ENCODE measurements at places on chromosomes 7 and 10.

- no peak for DNase-seq
Measured at GRCh38 chr10:103932971-103933370, 15.0 kb upstream of the STN1 start.

- no peak for DNase-seq
Measured at GRCh38 chr10:118107040-118107439, 60.3 kb upstream of the RAB11FIP2 start.

DNA sequence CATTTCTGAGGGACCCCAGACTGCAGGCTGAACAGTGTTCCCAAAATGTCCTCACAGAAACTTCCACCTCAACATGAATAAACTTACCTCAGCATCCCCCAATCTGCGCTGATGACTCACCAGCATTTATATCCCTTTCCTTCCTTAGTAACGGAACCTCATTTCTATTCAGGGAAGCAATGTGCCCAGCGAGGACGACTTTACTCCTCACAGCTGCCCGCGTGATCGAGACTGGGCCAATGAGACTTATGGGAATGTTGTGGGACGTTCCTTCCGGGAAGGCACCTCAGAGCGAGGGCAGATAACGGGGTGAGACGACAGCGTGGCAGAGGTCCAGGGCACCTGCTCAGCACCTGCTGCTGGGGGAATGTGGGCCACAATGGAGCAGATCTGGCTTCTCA, 73.1 kb upstream of the CAMK2B start:
- DNase-seq, result no peak

DNA sequence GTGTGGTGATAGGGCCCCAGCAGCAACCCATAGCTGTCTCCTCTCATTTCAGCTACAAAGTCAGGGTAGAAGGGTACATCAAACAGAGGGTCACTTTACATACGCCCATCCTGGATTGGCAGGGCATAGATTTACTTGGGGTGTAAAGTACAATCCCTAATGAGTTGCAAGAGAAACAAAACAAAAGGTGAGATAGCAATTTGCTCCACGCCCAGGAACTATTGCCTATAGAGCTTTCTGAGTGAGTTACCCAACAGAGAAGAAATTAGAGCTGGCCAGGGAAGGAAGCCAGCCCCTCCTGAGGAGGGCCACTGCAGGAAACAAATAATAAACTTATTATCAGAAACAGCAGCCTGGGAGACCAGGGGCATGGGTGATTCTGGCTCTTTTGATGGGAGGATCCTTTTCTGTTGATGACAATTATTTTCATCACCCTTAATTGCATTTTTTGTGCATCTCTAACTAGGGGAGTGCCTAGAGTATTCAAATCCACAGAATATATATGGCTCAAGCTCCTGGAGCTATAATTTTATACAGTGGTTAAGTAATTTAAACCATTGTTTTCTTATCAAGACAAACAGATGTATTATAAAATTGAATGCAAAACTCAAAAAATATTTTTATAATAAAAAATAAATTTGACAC, 47.4 kb downstream of the SLC26A5 start:
- DNase-seq, result no peak

GRCh38 chr10:26372513-26373354, 65.4 kb upstream of the APBB1IP start:
- no peak for DNase-seq

GRCh38 chr7:113636727-113637421, 281.9 kb downstream of the PPP1R3A start:
- no peak for DNase-seq

- DNase-seq, result no peak
Measured at GRCh38 chr10:23322082-23322481, 22.5 kb downstream of the C10orf67 start.

- no peak for DNase-seq
Measured at GRCh38 chr7:44893710-44894234, 8.4 kb upstream of the PURB start.

- no peak for DNase-seq
Measured at GRCh38 chr10:103605359-103606096, 112.0 kb downstream of the NEURL1 start.

- DNase-seq, result no peak
Measured at GRCh38 chr7:65448816-65449504, 75.3 kb downstream of the ZNF92 start.

DNA sequence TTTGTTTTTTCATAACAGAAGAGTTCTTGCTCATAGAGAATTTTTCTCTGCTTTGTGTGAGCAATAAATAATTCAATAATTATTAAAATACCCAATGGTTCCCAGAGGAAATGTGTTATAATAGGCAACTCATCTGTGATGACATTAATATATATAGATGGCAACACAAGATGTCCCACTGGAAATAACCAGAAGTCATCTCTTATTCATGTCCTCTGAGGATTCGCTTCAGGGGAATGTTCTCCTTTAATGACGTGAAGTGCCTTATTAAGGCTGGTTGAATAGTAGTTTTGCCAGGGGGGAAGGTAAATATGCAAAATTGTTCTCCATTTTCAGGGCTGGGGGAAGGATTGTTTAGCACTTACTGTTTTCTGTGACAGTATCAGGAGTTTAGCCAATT, 3.1 kb downstream of the SLC39A12 start:
- no peak for DNase-seq

Data from activated CD4-positive, CD25-positive, alpha-beta regulatory T cell (primary cell).